Naive thymus-derived CD8-positive, alpha-beta T cell (primary cell): ENCODE measurements at places on chromosomes 4 and X. TPM values are rescaled to one million over a fixed set of nuclear protein-coding genes. Genes with fewer than 3 reads are reported as not detected.

DNA sequence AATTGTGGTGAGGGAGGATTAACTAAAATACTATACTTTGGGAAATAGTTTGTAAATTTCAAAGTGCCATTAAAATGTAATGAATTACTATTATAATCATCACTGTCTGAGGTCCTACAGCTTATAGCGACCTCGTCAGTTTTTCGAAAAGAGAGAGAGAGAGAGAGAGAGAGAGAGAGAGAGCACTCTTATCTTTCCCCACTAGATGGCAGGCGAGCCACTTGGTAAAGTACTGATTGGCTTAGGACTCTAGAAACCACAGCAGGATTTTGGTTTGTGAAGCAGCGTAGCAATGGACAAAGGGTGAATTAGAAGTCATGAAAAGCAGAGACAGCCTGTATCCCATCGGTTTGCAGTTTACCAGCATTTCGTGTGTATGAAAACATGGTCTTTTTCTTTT, 52.5 kb downstream of the LINC00632 start:
- H3K27ac ChIP-seq, result no peak overlapping the region
- H3K27me3 ChIP-seq, result peaks cover 6% of the 10 kb centered on the region
- no peak overlapping the region for H3K4me3 ChIP-seq
- H3K36me3 ChIP-seq, result no peaks in the 10 kb centered on the region
- H3K4me1 ChIP-seq, result peaks cover 7% of the 10 kb centered on the region

DNA sequence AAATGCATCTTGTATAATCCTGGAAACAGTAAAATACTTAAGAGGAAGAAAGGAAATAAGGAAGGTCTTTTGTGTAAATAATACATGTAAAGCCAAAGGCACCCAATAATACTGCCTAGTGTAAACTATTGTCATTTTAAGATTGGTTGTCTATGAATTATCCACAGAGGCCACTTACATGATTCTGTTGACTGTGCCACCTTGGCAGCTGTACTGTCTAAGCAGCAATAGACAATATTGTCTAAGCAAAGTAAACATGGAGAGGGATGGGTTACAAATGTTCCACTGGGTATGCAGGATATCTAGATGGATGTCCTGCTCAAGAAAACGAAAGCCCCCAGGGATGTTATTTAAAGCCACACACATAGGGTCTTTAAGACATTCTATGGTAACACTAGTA, 19.4 kb downstream of the BEND4 start:
- H3K4me1 ChIP-seq, result no peaks in the 10 kb centered on the region
- H3K27me3 ChIP-seq, result peaks cover 3% of the 10 kb centered on the region
- no peaks in the 10 kb centered on the region for H3K36me3 ChIP-seq
- H3K27ac ChIP-seq, result no peak overlapping the region
- no peak overlapping the region for H3K4me3 ChIP-seq
- DNase-seq, result no peak

GRCh38 chr4:173461170-173461569, 62.3 kb upstream of the SCRG1 start:
- H3K4me3 ChIP-seq, result no peak overlapping the region
- H3K27ac ChIP-seq, result no peak overlapping the region
- no peaks in the 10 kb centered on the region for H3K4me1 ChIP-seq
- H3K36me3 ChIP-seq, result no peaks in the 10 kb centered on the region
- DNase-seq, result no peak
- H3K27me3 ChIP-seq, result no peaks in the 10 kb centered on the region

DNA sequence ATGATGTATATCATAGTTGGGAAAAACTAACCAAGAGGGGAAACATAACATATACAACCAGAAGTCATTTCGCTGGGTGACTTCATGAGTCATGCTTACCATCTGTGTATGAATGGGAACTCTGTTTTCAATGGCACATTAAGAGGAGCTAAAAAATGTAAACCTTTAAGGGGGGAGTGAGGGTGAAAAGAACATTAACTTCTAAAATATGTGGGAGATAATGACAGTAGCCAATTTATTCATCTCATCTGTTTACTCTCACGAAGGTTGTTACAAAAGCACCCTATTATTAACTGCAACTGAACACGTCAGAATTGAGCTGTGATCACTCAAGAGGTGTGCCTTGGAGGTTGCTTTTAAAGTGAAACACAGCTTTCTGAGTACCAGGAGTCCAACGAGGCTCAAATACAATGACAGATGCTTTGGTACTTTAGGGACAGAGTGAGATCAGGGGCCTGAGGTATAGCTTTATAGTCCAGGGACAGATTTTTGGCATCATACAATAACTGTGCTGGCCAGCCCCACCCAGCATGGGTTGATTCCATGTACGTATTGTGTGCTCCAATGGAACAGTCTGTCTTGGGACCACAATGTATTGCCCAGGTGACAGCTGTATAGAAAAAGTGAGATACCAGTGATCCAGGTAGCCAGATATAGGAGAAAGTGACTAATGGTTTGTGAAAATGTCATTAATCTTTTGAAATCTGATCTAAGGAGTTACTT, 107.3 kb downstream of the AMMECR1 start:
- DNase-seq, result no peak
- H3K27ac ChIP-seq, result no peak overlapping the region
- H3K27me3 ChIP-seq, result no peaks in the 10 kb centered on the region
- H3K4me3 ChIP-seq, result no peak overlapping the region

The ELOVL6 gene
- 2.1 TPM for total RNA-seq

DNA sequence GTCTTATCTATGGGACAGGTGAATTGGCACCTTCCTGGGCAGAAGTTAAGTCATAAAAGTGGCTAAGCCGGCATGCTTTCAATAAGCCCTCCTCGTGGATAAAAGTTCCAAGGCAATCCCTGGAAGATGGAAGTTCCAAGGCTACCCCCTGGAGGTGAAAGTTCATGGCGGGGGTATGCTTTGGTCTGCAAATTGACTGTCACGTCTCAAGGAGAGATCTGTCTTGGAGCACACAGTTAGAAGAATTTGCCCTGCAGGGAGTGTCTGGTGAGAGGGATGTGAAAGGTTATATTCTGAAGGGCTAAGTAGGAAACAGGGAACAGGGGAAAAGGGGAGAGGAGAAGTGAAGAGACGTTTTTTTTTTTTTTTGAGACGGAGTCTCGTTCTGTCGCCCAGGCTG, 26.2 kb upstream of the GPR173 start:
- no peak overlapping the region for H3K27ac ChIP-seq
- H3K36me3 ChIP-seq, result no peaks in the 10 kb centered on the region
- no peak for DNase-seq
- peaks cover 3% of the 10 kb centered on the region for H3K27me3 ChIP-seq
- no peaks in the 10 kb centered on the region for H3K4me1 ChIP-seq
